ENCODE measurements at places on chromosomes 7 and 10.

DNA sequence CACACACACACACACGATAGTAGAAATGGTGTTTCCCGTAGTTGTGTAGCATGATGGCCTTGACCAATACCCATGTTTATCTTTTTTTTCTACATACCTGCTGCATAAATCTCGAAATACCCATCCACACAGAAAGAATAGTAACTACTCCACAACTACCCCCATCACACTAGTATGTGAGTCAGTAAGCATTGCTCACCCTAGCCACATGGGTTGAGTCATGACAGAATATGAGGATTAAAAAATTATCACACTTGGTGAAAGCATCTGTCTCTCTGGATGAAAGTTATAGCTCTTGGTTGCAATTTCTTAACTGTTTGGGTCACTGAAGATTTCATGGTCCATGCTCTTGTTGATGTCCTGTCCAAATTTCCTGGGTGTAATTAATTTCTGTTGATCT, 103.4 kb upstream of the MDFIC start:
- no peak for DNase-seq
- H3K4me3 ChIP-seq: no peak overlapping the region
- H3K36me3 ChIP-seq: no peaks in the 10 kb centered on the region
- H3K4me1 ChIP-seq: no peaks in the 10 kb centered on the region
- H3K27ac ChIP-seq: no peak overlapping the region

GRCh38 chr10:108358912-108359311, 1194.4 kb upstream of the SORCS1 start:
- no peak overlapping the region for H3K4me3 ChIP-seq
- H3K36me3 ChIP-seq: no peaks in the 10 kb centered on the region
- no peaks in the 10 kb centered on the region for H3K4me1 ChIP-seq
- no peak for DNase-seq
- H3K27ac ChIP-seq: no peak overlapping the region

- no peak overlapping the region for H3K4me3 ChIP-seq
- no peaks in the 10 kb centered on the region for H3K4me1 ChIP-seq
- DNase-seq: no peak
- H3K27me3 ChIP-seq: no peaks in the 10 kb centered on the region
- no peaks in the 10 kb centered on the region for H3K36me3 ChIP-seq
These were observed 49.2 kb downstream of the SVIL start for GRCh38 chr10:29585488-29585976.

DNA sequence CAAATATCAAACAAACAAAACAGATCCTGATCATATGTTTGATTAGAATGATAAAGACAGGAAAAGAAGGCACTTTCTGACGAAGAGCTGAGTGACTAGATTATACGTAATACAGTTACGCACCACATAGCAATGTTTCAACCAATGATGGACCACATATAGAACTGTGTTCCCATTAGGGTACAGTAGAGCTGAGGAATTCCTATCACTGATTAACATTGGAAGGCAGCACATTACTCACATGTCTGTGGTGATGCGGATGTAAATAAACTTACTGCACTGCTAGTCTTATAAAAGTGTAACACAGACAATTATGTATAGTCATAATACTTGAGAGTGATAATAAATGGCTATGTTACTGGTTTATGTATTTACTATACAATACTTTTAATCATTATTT, 98.3 kb downstream of the PTN start:
- no peaks in the 10 kb centered on the region for H3K4me1 ChIP-seq
- H3K27ac ChIP-seq: no peak overlapping the region
- no peak overlapping the region for H3K4me3 ChIP-seq
- no peak for DNase-seq

- no peak for DNase-seq
- H3K27ac ChIP-seq: no peak overlapping the region
- no peaks in the 10 kb centered on the region for H3K4me1 ChIP-seq
These were observed 177.5 kb downstream of the RAPGEF5 start for GRCh38 chr7:22179442-22179879.

DNA sequence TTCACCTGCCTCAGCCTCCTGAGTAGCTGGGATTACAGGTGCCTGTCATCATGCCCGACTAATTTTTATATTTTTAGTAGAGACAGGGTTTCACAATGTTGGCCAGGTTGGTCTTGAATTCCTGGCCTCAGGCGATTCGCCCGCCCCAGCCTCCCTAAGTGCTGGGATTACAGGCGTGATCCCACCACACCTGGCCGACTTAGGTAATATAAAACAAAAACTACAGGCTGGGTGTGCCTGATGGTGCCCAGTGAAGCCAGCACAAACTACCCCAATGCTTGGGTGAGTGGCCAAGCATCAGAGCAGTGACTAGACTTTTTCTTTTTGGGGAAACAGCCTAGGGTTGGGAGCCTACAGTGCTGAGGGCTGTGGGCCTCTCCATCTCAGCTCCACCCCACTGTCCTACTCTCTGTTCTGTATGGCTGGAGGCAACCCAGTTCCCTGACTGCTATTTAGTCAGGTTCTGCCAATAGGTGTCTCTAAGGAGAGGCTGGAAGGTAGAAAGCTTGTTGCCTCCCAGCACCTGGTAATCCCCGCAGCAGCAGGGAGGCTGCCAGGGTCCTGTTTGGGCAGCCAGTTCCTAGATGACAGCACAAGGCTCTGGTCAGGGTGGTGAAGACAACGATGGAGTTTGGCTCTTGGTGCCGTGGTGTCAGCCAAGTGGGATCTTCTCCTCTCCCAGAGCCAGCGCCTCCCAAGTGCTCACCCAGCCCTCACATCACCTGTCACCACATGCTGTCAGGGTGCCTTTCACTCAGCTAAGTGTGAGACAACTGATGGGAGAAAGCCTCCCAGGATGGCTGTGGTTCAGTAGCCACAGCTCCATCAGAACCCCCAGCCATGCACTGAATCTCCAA, 10.4 kb upstream of the NACAD start:
- H3K4me3 ChIP-seq: no peak overlapping the region
- no peaks in the 10 kb centered on the region for H3K4me1 ChIP-seq
- peaks cover 59% of the 10 kb centered on the region for H3K36me3 ChIP-seq
- no peak overlapping the region for H3K27ac ChIP-seq
- DNase-seq: no peak
- no peaks in the 10 kb centered on the region for H3K27me3 ChIP-seq

GRCh38 chr10:76382381-76382851, 951.0 kb downstream of the LRMDA start:
- H3K4me3 ChIP-seq: no peak overlapping the region
- DNase-seq: no peak
- H3K36me3 ChIP-seq: no peaks in the 10 kb centered on the region

- peak overlapping the region; percentile 82 for H3K27ac ChIP-seq
- H3K36me3 ChIP-seq: no peaks in the 10 kb centered on the region
- no peaks in the 10 kb centered on the region for H3K27me3 ChIP-seq
- H3K4me3 ChIP-seq: no peak overlapping the region
These were observed 390.0 kb downstream of the TNS3 start for GRCh38 chr7:47191876-47192291.

- DNase-seq: no peak
- no peak overlapping the region for H3K4me3 ChIP-seq
- no peaks in the 10 kb centered on the region for H3K4me1 ChIP-seq
- no peaks in the 10 kb centered on the region for H3K36me3 ChIP-seq
- H3K27ac ChIP-seq: no peak overlapping the region
These were observed 733.4 kb downstream of the MAGI2 start for GRCh38 chr7:78720066-78720465.

DNA sequence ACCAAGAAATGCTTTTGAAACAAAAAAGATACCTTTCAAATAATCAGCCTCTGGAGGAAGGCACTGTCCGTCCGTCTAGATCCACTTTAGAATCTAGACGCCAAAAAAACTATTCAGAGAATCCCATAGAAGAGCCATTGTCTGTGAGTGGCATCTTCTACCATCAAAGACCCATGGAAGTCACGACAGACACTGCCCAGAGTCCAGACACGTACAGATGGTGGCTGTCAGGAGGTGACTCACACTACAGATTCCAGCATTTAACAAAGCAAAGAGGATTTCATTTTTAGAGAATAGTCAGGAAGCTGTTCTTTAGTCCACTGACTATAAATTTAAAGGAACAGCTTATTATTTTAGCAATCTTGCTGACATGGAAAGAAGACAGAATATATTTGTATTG, 11.7 kb downstream of the C1QL3 start:
- no peaks in the 10 kb centered on the region for H3K27me3 ChIP-seq
- H3K27ac ChIP-seq: no peak overlapping the region
- peaks cover 3% of the 10 kb centered on the region for H3K36me3 ChIP-seq
- H3K4me3 ChIP-seq: no peak overlapping the region

DNA sequence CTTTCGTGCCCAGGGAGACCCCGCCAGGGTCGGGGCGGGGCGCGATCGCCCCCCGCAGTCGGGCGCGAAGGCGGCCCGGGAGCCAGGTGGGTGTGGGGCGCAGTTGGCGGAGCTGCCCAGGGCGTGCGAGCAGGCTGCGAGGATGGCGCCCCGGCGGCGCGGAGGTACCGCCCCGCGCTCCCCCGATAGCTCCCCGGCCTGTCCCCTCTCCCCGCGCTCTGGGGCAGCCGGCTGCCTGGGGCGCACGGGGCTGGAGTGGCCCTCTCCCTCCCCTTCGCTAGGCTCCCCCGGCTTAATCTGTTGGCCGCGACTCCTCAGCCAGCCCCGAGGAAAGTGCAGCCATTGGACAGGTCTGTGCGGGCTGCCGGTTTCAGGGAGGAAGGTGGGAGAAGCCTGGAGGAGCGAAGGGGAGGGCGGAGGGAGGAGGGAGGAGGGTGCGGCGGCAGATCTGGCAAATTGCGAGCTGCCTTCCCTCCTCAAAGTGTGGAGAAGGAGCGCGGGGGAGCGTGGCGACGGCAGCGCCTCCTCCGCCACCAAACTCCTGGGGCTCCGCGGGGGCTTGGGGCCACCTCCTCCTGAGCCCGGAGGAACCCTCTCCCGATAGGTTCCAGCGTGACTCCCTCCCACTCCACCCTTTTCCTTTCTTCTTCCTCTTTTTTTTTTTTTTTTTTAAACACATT, 361 bp upstream of the PLXDC2 start:
- peak overlapping the region; percentile 68 for H3K27ac ChIP-seq
- peak overlapping the region; percentile 71 for H3K4me3 ChIP-seq
- no peaks in the 10 kb centered on the region for H3K4me1 ChIP-seq
- H3K27me3 ChIP-seq: no peaks in the 10 kb centered on the region
- DNase-seq: peak; percentile 78

DNA sequence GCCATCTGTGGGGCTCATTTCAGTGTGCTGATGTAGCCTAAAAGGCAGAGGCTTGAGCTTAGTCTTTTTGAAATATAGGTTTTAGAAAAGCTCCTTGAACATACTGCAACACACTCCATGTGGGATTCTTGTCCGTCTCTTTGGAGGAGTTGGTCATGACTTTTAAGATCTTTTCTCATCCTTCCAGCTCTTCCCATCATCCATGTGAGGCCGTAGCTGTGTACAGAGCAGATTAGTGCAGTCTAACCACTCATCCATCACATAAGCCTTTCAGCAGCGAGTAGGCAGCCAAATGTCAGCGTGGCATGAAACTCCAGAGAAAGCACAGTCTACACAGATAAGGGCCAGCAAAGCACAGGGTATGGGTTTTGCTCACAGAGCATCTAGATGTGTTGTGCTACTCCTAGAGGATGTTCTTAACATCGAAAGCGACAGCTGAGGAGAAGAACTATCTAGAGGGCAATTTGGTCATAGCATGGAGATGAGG, 28.1 kb upstream of the NPVF start:
- no peak overlapping the region for H3K4me3 ChIP-seq
- H3K27me3 ChIP-seq: no peaks in the 10 kb centered on the region
- no peaks in the 10 kb centered on the region for H3K36me3 ChIP-seq
- peaks cover 13% of the 10 kb centered on the region for H3K4me1 ChIP-seq
- DNase-seq: no peak

GRCh38 chr10:3898821-3899220, 113.8 kb upstream of the KLF6 start:
- DNase-seq: no peak
- no peaks in the 10 kb centered on the region for H3K4me1 ChIP-seq
- no peak overlapping the region for H3K27ac ChIP-seq
- H3K27me3 ChIP-seq: no peaks in the 10 kb centered on the region
